GM23248 (cell line): ENCODE measurements at places on chromosomes 1 and 21. TPM values are rescaled to one million over a fixed set of nuclear protein-coding genes. Genes with fewer than 3 reads are reported as not detected.
A peak's percentile ranks its signal among the peaks of the same experiment; 100 is the strongest.

The PPFIA4 gene
- 13.6 and 16.1 TPM in 2 replicates for total RNA-seq

DNA sequence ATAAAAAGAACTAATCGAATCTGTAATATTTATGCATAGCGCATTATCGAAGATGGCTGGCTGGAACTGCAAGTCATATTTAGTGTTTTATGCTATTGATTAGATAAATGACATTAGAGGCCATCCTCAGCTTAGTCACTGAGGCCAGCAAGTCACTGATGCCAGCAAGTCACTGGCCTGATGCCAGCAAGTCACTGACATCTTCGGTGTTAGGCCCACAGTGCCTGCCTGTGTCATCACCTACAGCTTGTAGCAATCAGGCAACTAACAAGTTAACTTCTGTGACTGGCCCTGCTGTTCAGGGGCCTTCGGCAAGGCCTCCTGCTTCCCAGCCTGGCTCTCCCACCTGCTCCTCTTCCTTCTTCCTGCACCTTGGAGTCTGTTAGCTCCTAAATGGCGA lies 65.6 kb upstream of the SCCPDH start:
- no peak for DNase-seq

DNA sequence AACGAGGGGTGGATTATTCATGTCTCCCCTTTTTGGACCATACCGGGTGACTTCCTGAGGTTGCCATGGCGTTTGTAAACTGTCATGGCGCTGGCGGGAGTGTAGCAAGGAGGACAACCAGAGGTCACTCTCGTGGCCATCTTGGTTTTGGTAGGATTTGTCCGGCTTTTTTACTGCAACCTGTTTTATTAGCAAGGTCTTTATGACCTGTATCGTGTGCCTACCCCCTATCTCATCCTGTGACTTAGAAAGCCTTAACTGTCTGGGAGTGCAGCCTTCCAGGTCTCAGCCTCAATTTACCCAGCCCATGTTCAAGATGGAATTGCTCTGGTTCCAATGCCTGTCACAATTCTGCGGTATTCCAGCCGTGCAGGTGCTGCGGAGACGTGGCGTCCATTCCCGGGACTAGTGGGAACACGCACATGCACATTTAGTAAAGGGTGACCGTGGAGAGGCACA lies 40.2 kb upstream of the ZNF496 start:
- DNase-seq, result no peak

- DNase-seq, result peak; percentile 45
These were observed 15.8 kb upstream of the NUP210L start for GRCh38 chr1:154170547-154171222.

GRCh38 chr1:113057006-113057405 lies 16.0 kb upstream of the LRIG2 start:
- no peak for DNase-seq

The ADAM30 gene
- total RNA-seq, result not detected in 2 replicates
